Mesothelial cell of epicardium (in vitro differentiated cells): ENCODE measurements at places on chromosomes 12 and 14. TPM values are rescaled to one million over a fixed set of nuclear protein-coding genes. Genes with fewer than 3 reads are reported as not detected.

The SLC4A8 gene
- 17.5 to 21.2 TPM (median 17.6 TPM) in 3 replicates for total RNA-seq

The DLST gene
- total RNA-seq: 74.4 to 81.5 TPM (median 79.7 TPM) in 3 replicates

- no peak overlapping the region for H3K27ac ChIP-seq
- DNase-seq: no peak
- H3K4me1 ChIP-seq: no peaks in the 10 kb centered on the region
- peaks cover 44% of the 10 kb centered on the region for H3K27me3 ChIP-seq
- H3K36me3 ChIP-seq: no peaks in the 10 kb centered on the region
Measured at GRCh38 chr12:107891967-107892366, 117.5 kb downstream of the ASCL4 start.

GRCh38 chr12:103909811-103910210 lies 20.4 kb upstream of the HSP90B1 start:
- peak overlapping the region; percentile 11 for H3K27ac ChIP-seq
- H3K27me3 ChIP-seq: peaks cover 3% of the 10 kb centered on the region
- H3K4me3 ChIP-seq: no peak overlapping the region
- DNase-seq: no peak
- H3K4me1 ChIP-seq: peaks cover 15% of the 10 kb centered on the region

DNA sequence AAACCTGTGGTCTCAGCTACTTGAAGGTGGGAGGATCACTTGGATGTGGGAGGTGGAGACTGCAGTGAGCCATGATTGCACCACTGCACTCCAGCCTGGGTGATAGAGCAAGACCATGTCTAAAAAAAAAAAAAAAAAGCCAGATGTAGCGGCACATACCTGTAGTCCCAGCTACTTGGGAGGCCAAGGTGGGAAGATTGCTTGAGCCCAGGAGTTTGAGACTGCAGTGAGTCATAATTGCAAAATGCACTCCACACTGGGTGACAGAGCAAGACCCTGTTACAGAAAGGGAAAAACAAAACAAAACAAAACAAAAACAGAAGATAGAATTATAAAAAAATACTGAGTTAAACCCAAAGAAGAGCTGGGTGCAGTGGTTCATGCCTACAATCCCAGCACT lies 29.1 kb upstream of the APOF start:
- H3K27me3 ChIP-seq: no peaks in the 10 kb centered on the region
- no peak overlapping the region for H3K4me3 ChIP-seq
- no peak for DNase-seq
- peaks cover 18% of the 10 kb centered on the region for H3K4me1 ChIP-seq
- no peak overlapping the region for H3K27ac ChIP-seq

DNA sequence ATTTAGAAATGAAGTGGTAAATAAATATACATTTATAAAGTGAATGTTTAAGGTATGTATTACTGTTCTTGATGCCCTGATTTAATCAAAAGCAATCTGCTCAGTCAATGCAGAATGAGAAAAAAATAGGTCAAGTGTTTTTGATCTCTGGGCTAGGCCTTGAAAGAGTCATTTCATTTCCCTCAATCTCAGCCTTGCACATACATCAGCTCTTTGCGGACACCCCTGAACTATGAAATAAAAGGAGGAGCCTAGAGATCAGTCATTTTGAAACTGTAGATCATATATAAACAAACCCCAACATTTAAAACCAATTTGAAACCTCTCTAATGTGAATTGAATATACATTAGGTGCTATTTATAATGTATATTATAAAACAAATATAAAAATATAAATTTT lies 42.5 kb downstream of the ATG2B start:
- no peaks in the 10 kb centered on the region for H3K27me3 ChIP-seq
- no peak overlapping the region for H3K27ac ChIP-seq
- H3K4me3 ChIP-seq: no peak overlapping the region
- H3K36me3 ChIP-seq: peaks cover 24% of the 10 kb centered on the region
- H3K4me1 ChIP-seq: no peaks in the 10 kb centered on the region

- no peak overlapping the region for H3K4me3 ChIP-seq
- DNase-seq: no peak
- peaks cover 9% of the 10 kb centered on the region for H3K27me3 ChIP-seq
- H3K4me1 ChIP-seq: no peaks in the 10 kb centered on the region
Measured at GRCh38 chr12:40215982-40216381, 8.8 kb upstream of the LRRK2 start.
